ENCODE measurements at places on chromosomes 13 and 19. TPM values are rescaled to one million over a fixed set of nuclear protein-coding genes. Genes with fewer than 3 reads are reported as not detected.

SULT2B1 gene
- 0.60 TPM for total RNA-seq

GRCh38 chr19:2702170-2703076 lies at the start of gene GNG7:
GNG7 (minus strand) TSS chr19:2702694; CDS start chr19:2520688, 182,006 bp downstream.
- H3K27me3 ChIP-seq = no peaks in the 10 kb centered on the region
- H3K27ac ChIP-seq = no peak within 1 kb of the TSS
- no peaks in the 10 kb centered on the region for H3K36me3 ChIP-seq
- H3K4me1 ChIP-seq = no peaks in the 10 kb centered on the region

GRCh38 chr19:44796701-44797115 lies 12.2 kb upstream of the BCAM start:
- H3K27me3 ChIP-seq = no peaks in the 10 kb centered on the region
- no peaks in the 10 kb centered on the region for H3K4me1 ChIP-seq
- H3K27ac ChIP-seq = peak overlapping the region; percentile 52
- DNase-seq = peak; percentile 59
- H3K4me3 ChIP-seq = no peak overlapping the region

- DNase-seq = no peak
- peak overlapping the region; percentile 88 for H3K27ac ChIP-seq
- peak overlapping the region; percentile 91 for H3K4me3 ChIP-seq
- peaks cover 8% of the 10 kb centered on the region for H3K36me3 ChIP-seq
- H3K27me3 ChIP-seq = no peaks in the 10 kb centered on the region
- no peaks in the 10 kb centered on the region for H3K4me1 ChIP-seq
Observed at GRCh38 chr19:38375098-38375493, 725 bp downstream of the PSMD8 start.

ZNF835 gene
- 0.86 TPM for total RNA-seq

GRCh38 chr13:98265692-98266551 lies 88.9 kb upstream of the RNF113B start:
- H3K4me1 ChIP-seq = peaks cover 26% of the 10 kb centered on the region
- no peak overlapping the region for H3K4me3 ChIP-seq
- no peaks in the 10 kb centered on the region for H3K27me3 ChIP-seq
- peak; percentile 78 for DNase-seq

GFY gene
- total RNA-seq = not detected

- H3K36me3 ChIP-seq = no peaks in the 10 kb centered on the region
- no peak overlapping the region for H3K4me3 ChIP-seq
- no peak overlapping the region for H3K27ac ChIP-seq
- no peaks in the 10 kb centered on the region for H3K4me1 ChIP-seq
Observed at GRCh38 chr13:36706755-36707154, 32.9 kb downstream of the SERTM1 start.

- no peaks in the 10 kb centered on the region for H3K4me1 ChIP-seq
- no peaks in the 10 kb centered on the region for H3K27me3 ChIP-seq
- no peak overlapping the region for H3K4me3 ChIP-seq
- H3K27ac ChIP-seq = no peak overlapping the region
- no peak for DNase-seq
Observed at GRCh38 chr19:32800754-32801153, 68.8 kb downstream of the SLC7A9 start.

DNA sequence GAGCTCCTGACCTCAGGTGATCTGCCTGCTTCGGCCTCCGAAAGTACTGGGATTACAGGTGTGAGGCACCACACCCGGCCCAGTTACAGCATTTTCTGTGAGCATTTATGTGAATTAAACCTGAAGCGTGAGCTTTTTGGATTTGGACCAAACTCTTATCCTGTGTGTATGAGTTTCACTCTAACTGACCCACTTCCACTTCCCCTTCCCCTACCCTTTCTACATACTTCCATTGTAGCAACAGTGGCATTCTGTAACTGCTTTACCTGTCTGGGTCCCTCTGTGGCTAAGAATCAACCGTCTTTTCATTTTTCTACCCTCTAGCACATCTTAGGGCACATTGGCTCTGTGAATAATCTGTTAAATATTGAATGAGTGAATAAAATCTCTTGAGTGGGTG lies 16.2 kb downstream of the FRY start:
- H3K36me3 ChIP-seq = no peaks in the 10 kb centered on the region
- H3K27me3 ChIP-seq = no peaks in the 10 kb centered on the region
- H3K4me1 ChIP-seq = peaks cover 23% of the 10 kb centered on the region

CALR3 gene
- not detected for total RNA-seq

DNA sequence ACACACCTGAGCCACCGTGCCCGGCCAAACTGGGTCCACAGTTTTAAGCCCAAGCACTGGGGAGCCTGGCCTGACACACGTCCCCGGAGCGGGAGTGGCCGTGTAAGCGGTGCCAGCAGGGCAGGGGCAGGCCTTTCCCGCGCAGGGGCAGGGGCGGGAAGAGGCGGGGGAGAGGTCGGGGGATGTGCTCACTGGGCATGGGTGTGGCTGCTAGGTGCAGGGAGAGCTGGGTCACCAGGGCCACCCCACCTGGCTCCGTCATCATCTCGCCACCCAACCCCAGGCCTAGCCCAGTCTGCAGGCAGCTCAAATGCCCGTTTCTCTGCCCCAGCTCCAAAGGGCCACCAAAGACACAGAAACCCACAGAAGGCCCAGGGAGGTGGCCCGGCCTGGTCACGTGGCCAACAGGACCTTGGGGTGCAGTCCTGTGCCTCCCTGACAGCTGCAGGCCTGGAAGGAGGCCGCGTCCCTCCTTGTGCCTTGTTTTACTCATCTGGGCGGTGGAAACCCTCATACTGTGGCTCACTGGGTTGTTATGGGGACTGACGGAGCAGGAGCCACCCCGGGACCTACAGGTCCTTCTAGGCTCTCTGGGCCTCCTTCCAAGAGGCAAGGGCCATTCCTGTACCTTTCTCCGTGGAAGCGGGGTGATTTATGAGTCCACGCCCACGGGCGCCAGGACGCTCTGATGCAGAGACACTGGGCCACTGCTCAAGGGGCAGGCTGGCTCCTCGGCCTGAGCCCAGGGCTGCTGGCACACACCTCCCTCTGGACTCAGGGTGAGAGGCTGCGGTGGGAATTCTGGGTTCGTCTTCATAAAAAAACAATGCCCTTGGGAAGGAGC lies 27.7 kb downstream of the MAP2K2 start:
- H3K27ac ChIP-seq = no peak overlapping the region
- no peak overlapping the region for H3K4me3 ChIP-seq
- H3K27me3 ChIP-seq = no peaks in the 10 kb centered on the region

DNA sequence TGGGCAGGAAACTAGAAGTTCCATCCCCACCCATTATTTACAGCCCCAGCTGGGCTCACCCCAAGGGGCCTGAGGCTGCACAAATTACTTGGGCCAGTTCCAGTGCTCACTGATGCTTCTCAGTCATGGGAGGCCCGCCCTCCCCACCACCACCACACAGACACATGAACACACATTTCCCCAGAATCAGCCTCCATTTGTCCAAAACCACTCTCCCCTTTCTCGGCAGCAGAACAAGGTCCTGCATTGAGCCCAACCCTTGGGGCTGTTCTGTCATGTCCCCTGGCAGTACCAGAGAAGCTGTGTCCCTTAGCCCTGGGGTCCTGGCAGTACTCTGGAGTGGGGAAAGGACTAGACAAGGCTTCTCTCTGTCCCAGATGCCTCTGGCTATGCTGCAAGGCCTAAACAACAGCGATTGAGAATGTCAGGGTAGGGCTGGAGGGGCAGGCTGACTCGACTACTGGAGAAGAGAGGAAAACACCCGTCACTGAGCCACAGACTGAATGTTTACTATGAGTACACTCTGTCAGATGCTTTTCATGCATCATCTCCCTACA lies 21.8 kb downstream of the SAMD4B start:
- no peak for DNase-seq
- H3K27ac ChIP-seq = no peak overlapping the region

LRRC25 gene
- 0.14 TPM for total RNA-seq

GPI gene
- total RNA-seq = 61.6 TPM

DNA sequence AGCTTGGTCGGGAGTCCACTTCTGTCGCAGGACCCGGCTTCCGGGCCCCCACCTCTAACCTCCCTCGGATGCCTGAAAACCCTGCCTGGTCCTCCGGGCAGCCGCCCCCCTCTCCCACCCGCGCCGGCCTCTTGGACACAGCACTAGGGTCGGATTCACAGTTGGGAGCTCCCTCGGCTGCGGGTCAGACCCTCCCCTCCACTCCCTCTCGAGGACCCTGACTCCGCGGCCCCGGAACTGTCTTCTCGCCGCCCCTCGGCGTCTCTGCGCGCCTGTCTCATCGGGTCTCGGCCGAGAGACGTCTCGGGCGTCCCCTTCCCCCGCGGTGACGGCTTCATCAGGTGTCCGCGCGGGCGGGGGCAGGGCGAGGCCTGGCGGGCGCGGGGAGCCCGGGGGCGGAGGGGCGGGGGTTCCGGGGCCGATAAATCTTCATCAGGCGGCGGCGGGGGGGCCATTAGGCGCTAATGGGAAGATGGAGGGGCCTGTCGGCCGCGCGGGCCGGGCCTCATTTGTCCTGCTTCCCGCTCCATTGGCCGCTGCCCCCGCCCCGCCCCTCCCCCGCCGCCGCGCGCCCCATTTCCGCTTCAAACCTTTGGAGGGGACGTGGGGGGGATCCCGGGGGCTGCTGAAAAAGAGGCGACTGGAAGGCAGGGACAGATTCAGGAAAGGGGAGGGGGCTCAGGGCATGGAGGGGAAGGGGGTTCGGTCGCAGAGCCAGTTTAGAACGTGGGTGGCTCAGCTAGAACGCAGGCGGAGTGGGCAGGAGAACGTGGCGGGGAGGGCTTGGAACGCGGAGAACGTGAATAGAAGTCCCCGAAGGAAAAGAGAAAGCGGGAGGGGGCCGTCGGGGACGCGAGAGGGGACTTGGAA lies 11.8 kb upstream of the ERFL start:
- H3K4me1 ChIP-seq = no peaks in the 10 kb centered on the region
- H3K36me3 ChIP-seq = no peaks in the 10 kb centered on the region
- peak overlapping the region; percentile 20 for H3K4me3 ChIP-seq

- peak overlapping the region; percentile 49 for H3K27ac ChIP-seq
- H3K4me1 ChIP-seq = no peaks in the 10 kb centered on the region
- no peak overlapping the region for H3K4me3 ChIP-seq
- no peaks in the 10 kb centered on the region for H3K36me3 ChIP-seq
- H3K27me3 ChIP-seq = no peaks in the 10 kb centered on the region
Observed at GRCh38 chr13:45325806-45326205, 15.2 kb downstream of the TPT1 start.

ZNF507 gene
- 7.6 TPM for total RNA-seq

- H3K36me3 ChIP-seq = no peaks in the 10 kb centered on the region
- H3K27ac ChIP-seq = no peak overlapping the region
- DNase-seq = no peak
- H3K27me3 ChIP-seq = no peaks in the 10 kb centered on the region
- H3K4me1 ChIP-seq = no peaks in the 10 kb centered on the region
Observed at GRCh38 chr13:106038752-106039151, 496.7 kb downstream of the EFNB2 start.

DNA sequence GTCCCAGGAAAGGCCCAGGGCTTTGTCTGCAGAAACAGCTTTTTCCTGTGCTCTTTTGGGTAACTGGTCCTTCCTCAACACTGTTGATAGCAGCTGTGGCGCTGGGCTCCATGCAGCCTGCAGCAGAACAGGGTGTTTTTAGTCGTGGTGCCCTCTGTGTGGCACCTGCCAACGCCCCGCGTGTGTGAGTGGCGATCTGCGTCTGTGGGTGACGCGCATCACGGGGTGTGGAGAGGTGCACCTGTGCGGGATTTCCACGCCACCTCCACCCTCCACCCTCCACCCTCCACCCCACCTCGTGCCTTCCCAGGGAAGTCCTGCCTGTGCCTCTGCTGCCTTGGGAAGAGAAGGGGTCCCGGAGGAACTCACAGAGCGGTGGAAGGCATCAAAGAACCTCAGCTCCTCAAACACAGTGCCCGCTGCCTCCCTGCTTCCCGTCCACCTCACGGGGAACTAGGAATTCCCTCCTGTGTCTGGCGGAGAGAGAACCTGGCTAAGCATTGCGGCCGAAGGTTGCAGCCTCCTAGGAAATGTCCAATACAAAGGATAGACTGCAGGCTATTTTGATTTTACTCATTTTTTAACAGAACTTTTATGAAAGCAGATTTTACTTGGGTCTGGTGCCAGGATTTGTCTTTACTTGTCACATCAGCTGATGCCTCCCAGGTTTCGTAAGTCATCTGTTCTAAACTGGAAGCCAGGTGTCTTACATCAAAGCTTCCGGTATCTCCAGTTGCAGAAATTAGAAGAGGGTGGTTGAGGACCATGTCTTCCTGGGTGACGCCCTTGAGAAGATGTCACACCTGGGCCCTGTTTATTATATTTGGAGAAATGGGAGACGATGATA lies 84.0 kb downstream of the ATP11A start:
- no peaks in the 10 kb centered on the region for H3K27me3 ChIP-seq
- H3K4me1 ChIP-seq = no peaks in the 10 kb centered on the region
- DNase-seq = no peak
- no peak overlapping the region for H3K27ac ChIP-seq
- H3K36me3 ChIP-seq = no peaks in the 10 kb centered on the region

All from pancreas (tissue), 10 donors.